Renal cortex interstitium (tissue), 15 donors: ENCODE measurements at places on chromosomes 5 and 9. TPM values are rescaled to one million over a fixed set of nuclear protein-coding genes. Genes with fewer than 3 reads are reported as not detected.

GADD45G gene
- polyA plus RNA-seq, result 3.9 TPM

GRCh38 chr5:103745353-103746065 lies 182.9 kb upstream of the NUDT12 start:
- no peak for DNase-seq

- DNase-seq, result peak; percentile 85
Measured at GRCh38 chr5:128538250-128539037, 399 bp upstream of the FBN2 start.

FST gene
- 47.7 TPM for polyA plus RNA-seq

- DNase-seq, result no peak
Measured at GRCh38 chr9:24041160-24041690, 215.2 kb upstream of the ELAVL2 start.

IL13 gene
- not detected for polyA plus RNA-seq

DNA sequence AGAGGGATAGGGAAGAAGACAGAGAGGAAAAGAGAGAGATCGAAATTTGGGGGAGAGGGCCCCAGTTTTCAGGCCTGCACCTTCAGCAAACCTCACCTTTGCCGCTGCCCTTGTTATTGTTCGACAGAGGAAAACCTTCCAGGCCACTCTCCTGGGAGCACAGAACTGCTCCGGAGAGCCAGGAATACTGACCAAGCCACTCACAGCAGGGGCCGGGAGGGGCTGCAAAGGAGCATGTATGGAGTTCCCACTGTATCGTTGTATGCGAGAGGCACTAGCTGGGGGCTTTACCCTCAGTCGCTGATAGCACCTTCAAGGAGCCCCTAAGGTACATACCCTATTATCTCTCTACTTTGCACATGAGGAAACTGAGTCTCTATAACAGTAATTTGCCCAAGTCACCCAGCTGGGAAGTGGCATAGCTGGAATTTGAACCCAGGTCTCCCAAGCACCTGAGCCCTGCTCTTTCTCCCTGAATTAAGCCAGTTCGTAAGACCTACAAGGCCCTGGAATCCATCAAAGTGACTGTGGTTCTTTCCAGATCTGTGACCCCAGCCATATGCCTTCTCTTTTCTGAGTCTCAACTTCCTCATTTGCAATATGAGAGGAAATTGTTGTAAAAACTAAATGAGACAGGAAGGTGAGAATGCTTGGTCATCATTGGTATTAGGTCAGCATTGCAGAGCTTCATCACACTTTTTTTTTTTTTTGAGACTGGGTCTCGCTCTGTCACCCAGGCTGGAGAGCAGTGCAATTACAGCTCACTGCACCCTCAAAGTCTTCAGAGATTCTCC lies 21.0 kb upstream of the FOXE1 start:
- no peak for DNase-seq

- DNase-seq, result no peak
Measured at GRCh38 chr5:66553916-66554575, 42.1 kb upstream of the MAST4 start.

DNA sequence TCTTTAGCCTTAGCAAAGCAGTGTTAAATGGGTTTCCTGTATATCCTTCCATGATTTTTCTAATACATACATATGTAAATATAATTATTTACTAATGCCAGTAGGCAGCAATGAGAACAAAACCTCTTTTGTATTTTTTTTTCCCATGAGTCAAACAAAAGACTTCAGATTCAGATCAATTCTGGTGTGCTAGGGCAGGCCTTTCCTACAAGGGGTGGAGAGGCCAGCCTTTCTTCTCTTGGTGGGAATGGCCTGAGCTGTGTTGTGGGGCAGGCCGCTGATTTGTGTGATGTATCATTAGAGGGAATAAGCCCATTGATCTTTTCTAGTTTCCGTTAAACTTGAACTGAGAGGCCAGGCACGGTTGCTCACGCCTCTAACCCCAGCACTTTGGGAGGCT lies 115.5 kb upstream of the DMRT1 start:
- no peak for DNase-seq

DNA sequence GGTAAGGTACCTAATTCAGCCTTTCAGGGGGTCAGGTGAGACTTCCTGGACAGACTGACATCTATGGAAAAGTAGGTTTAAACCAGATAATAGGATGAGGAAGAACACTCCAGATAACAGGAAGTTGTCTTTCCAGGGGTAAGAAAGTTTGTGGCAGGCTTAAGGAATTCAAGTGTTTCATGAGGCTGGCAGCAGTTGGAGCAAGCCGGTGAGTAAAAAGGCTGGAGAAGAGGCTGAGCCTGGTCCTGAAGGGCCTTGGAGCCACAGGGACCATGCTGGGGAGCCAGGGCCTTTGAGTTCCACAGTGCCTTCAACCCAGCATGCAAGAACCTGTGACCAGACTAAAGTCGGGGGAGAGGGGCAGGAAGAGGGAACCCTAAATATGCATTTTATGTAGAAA lies 353.4 kb downstream of the SPOCK1 start:
- DNase-seq, result no peak

DNA sequence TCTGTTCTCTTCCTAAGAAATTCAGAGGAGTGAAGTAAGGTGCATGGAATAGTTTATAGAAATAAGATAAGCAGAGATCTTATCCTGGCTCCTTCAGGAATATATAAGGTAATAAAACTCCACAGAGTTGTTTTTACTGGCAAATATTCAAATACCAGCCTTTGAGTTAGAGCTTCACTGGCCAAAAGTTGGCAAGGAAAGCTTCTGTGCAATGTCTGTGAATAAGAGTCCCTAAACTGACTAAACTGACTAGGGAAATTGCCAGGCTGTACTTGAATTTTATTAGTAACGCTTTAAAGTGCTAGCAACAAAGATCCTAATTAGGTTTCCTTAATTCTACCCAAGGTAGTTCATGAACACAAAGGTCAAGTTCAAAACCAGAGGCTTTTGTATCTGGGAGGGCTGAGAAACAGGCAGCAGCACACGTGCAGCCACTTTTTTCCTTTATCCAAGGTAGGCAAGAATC lies 131.1 kb upstream of the MPDZ start:
- no peak for DNase-seq

CETN3 gene
- polyA plus RNA-seq, result 88.9 TPM

GRCh38 chr5:61465066-61465465 lies 133.0 kb downstream of the ZSWIM6 start:
- DNase-seq, result no peak
